ENCODE measurements at places on chromosomes 3 and 15.

- no peak for DNase-seq
Observed at GRCh38 chr15:40902605-40903561, 8.6 kb downstream of the VPS18 start.

GRCh38 chr15:81418891-81419290 is 44.9 kb upstream of the TMC3 start:
- DNase-seq = peak; percentile 35

DNA sequence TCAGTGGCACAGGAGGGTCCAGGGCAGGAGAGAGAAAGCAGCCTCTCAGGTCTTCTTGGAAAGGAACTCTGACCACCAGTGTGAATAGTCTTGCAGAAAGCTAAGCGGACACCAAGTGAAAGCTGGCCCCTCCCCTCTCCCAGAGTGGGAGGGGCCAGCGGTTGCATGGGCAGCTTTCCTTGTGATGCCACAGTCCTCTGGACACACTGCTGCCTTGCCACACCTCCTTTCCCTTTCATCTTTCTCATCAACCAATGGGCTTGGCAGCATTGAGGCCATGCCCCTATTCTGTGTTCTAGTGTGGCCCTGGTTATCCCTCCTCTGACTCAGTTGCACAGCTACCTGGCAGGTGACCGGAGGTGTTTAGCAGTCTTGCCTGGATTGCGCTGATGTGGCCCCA is 49.7 kb upstream of the GOLGA6B start:
- DNase-seq = no peak

GRCh38 chr3:50649451-50649931 is 25.2 kb upstream of the DOCK3 start:
- no peak for DNase-seq
